ENCODE measurements at places on chromosomes 2 and 18.

DNA sequence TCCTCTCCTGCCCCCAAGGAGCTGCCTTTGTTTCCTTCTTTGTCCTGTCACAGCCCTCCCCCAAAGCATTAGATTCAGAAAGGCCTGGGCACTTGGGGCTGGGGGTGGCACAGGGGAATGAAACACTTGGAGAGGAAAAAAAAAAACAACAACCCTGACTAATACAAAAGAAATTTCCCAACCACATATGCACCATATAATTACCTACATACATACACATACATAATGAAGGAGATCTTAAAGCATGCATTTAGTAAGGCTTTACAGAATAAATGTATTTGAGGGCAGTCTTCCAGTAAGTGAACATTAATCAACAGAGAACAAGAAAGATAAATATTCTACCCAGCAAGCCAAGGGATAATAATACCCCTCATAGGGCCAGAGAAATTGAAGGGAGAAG is 70.0 kb upstream of the PPP1CB start:
- DNase-seq, result peak; percentile 48

DNA sequence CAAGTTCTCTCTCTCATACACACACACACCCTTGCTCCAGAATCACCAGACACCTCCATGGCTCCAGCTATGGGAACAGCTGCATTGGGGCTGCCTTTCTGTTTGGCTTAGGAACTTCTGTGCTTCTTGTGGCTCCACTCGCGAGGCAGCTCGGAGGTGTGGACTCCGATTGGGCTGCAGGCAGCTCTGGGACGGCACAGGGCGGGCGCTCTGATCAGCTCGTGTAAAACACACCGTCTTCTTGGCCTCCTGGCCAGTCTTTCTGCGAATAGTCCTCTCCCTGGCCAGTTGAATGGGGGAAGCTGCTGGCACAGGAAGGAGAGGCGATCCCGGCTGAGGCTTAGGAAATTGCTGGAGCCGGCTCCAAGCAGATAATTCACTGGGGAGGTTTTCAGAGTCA is 22.4 kb downstream of the FOSL2 start:
- no peak for DNase-seq

DNA sequence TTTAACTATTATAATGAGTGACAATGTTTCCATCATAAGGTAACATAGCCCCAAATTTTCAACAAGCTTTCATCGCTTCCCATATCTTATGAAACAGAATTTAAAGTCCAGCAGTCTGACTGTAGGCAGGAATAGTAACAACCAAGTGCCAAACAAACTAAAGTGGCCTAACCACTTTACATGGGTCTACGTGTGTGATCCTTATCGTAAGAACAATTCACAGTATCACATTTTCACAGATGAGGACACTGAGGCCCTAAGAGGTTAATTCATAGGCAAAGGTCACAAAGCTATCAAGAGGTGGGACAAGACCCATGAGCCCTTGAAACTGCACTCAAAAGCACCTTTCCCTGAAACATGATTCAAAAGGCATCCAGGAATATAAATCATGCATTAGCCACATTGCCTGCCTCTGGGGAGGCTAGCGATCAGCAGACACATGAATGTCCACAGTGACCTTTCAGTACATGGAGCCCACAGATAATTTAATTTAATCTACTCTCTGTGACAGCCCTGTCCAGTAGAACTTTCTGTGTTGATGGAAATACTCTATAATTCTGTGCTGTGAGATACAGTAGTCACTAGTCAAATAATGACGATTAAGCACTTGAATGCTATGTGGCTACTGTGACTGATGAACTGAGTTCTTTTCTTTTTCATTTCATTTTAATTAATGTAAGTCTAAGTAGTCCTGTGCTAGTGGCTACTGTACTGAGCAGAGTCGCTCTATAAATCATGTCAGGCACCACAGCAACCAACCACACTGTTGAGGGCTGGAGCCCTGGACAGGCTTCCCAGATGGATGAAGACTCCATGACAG is 30.3 kb downstream of the KIDINS220 start:
- no peak for DNase-seq

DNA sequence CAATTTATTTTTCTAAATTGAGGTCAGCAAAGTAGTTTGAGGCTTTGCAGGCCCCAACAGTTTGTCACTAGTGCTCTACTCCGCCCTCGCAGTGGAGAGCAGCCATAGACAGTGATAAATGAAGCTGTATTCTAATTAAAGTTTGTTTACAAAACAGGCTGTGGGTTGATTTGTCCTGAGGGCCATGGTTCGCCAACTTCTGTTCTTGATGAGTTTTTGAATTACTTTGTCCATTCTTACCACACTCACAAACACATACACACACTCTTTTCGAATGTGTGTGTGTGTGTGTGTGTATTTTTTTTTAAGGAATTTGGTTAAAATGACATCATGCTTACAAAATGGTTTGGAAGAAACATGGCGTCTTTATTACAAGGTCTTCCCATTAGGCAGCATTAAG is 68.6 kb downstream of the MTCL1 start:
- DNase-seq, result no peak

DNA sequence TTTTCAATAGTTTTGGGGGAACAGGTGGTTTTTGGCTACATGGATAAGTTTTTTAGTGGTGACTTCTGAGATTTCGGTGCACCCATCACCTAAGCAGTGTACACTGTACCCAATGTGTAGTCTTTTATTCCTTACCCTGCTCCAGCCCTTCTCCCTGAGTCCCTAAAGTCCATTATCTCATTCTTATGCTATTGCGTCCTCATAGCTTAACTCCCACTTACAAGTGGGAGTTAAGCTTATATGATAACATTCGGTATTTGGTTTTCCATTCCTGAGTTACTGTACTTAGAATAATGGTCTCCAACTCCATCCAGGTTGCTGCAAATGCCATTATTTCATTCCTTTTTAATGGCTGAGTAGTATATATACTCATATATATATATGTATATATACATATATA is 90.9 kb upstream of the ACSL3 start:
- DNase-seq, result no peak

- DNase-seq, result no peak
These were observed 74.2 kb upstream of the MC4R start for GRCh38 chr18:60446821-60447220.

- no peak for DNase-seq
These were observed 137.2 kb downstream of the CELF4 start for GRCh38 chr18:37428288-37428974.

- DNase-seq, result no peak
These were observed 45.1 kb upstream of the TBR1 start for GRCh38 chr2:161370981-161371380.

DNA sequence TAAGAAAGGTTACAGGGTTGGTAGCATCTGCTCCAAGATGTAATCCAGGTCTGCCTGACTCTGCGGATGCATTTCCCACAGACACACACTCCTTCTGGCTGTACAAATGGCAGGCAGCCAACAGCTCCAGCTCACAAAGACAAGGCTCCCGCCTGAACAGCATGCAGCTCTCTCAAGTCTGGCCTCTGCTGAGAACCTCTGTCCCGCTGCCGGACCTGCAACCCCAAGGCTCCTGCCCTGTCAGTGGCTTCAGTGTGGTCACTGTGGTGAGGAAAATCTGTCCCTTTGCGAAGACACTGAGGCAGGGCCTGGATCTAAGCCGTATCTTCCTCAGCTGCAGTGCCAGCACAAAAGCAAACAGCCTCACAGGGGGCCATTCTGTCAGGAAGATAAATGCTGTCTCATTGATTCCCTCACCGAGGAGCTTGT is 469.3 kb upstream of the MEX3C start:
- peak; percentile 44 for DNase-seq

- peak; percentile 76 for DNase-seq
These were observed 58.2 kb downstream of the KLHL14 start for GRCh38 chr18:32714571-32715148.

- DNase-seq, result no peak
These were observed at the start of gene LONRF2 for GRCh38 chr2:100321866-100322820. Gene LONRF2, minus strand, starts transcription at chr2:100322501. Its CDS starts 408 bp downstream, at chr2:100322093.

GRCh38 chr2:28512607-28512965 is 16.7 kb downstream of the PLB1 start:
- no peak for DNase-seq

- no peak for DNase-seq
These were observed 101.3 kb downstream of the NCK2 start for GRCh38 chr2:105845976-105846375.

- no peak for DNase-seq
These were observed 458.8 kb downstream of the SETBP1 start for GRCh38 chr18:45139478-45139877.

- DNase-seq, result peak; percentile 46
These were observed 26.0 kb downstream of the ACADL start for GRCh38 chr2:210199186-210199765.

DNA sequence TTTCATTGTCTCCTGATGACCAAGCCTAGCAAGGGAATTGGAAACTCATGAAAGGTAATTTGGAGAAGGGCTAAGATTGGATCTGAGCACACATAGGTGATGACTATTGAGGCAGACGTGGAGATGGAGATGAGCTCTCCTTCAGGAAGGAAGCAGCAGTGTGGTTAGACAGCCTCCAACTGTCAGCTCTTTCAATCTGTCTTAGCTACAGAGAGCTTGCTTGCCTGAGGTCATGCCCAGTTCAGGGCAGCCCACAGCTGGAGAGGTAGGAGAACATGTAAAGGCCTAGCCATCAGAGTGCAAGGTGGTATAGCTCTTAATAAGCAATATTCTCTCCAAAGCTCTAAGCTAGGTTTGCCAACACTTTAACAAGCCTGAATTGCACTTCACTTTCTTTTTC is 79.2 kb downstream of the THSD7B start:
- no peak for DNase-seq

GRCh38 chr2:41905597-41906337 is 142.1 kb upstream of the PKDCC start:
- DNase-seq, result peak; percentile 62
